NAMALWA (cell line): ENCODE measurements at places on chromosomes 16 and 17.

DNA sequence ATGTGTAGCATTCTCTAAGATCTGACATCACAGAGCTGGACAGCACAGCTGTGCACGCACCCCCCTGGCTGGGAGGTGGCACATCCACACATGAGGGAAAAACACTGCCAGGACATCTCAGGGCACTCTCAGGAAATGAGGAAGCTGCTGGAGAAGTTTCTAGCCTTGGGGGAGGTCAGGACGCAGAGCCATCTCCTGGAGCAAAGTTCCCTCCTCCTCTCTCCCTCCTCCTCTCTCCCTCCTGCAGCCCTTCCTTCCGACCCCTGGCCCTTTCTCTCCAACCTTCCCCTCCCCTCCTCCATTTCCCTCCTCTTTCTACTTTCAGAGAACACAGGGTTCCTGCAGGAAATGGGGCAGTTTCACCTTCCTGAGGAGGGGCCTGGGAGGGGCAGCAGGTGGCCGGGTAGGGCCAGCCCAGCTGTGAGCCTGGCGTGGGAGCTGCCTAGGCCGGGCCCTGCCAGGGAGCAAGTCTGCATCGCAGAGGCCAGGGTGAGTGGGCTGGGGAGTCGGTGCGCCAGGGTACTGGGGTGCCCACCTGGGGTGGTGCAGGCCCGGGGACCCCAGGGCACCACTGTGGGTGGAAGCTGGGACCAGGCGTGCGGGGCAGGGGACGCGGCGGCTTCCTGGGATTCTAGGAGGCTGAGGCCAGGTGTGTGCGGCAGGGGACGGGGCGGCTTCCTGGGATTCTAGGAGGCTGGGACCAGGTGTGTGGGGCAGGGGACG is at the start of gene DPEP1:
Gene DPEP1 (plus strand): TSS at position 412 of the 723 bp plus-strand sequence. CDS start 16,769 bp downstream, outside the sequence.
- DNase-seq = peak; percentile 41

DNA sequence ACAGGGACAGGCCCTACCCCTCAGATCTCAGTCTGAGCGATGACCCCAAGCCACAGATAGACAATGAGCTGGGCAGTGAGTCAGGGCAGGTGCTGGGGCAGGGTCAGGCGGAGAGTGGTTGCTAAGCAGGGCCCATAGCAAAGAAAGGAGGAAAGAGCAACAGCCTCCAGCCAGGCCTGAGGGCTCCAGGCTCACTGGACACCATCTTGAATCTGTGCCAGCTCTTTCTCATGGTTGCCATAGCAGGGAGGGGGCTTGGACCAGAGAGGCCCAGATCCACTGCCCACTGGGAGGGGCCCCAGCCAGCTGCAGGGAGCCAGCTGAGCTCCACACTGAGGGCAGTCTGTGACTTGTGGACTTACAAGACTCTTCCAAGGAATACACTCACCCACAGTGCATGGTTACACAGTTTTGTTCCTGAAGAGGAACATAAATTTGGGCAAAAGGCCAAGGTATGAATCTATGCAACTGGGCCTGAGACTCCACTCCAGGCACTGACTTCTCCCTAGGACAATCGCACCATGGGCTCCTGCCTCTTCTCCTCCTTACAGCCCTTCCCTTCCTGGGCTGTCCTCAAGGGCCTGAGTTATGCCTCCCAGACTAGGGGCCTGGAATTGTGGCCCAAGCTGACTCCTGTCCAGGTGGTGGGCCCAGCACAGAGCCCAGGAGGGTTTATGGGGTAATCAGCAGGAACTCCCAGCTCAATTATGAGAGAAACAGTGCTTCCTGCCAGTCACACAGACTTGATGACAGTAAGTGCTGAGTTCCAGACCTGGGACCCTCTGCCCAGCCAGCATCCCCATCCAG is 59.9 kb downstream of the BEAN1 start:
- no peak for DNase-seq

DNA sequence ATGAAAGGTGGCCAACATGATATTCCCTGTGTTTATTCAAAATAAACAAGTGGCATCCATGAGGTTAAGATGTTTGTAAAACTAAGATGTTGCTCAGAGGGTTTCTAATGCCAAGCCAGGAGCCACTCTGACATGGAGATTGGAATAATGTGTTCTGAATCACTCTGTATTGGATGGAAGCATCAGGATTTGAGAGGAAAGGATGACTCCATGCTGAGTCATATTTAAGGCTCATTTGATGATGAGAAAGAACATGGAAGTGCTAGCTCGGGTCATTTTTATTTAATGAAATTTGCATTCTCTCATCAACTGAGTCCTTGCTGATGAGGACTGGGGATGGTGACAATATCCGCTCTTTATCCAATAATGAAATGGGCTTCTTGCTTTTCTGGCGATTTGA is 6.2 kb downstream of the VAT1L start:
- no peak for DNase-seq

GRCh38 chr16:57091200-57091974 is 996 bp upstream of the CPNE2 start:
- DNase-seq = no peak

- no peak for DNase-seq
Measured at GRCh38 chr16:56289862-56290261, 98.6 kb downstream of the GNAO1 start.

DNA sequence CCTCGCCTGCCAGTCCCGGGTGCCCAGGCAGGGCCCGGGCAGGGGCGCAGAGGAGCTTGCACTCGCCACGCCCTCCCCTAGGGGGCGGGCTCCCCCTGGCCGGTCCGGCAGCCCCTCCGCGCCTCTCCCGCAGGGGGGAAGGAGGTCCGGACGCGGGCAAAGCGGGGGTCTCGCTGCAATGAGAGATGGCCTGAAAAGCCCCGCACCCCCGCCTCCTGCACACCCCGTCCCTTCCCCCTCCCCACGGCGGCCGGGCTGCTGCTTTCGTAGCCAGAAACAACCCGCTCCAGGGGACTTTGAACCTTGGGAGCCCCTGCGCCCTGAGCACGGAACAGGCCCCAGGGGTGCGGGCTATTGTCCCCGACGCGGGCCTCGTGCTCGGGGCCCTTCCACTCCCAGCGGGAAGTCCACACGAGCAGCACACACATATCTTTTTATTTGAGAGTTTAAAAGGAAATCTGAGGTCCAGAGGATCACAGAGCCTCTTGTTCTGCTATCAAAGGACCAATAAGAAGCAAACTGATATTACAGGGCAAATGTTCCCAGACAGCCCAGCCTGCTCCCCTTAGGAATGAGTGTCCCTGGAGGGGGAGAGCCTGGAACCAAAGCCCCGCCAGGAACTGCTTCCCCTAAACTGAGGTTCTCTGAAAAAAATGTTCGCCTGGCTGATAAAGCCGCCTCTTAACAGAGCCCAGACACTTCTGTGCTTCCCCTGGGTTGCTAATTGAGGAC is 5.8 kb upstream of the CBX4 start:
- peak; percentile 62 for DNase-seq

GRCh38 chr16:89954462-89954861 is 5.9 kb downstream of the DEF8 start:
- DNase-seq = no peak

DNA sequence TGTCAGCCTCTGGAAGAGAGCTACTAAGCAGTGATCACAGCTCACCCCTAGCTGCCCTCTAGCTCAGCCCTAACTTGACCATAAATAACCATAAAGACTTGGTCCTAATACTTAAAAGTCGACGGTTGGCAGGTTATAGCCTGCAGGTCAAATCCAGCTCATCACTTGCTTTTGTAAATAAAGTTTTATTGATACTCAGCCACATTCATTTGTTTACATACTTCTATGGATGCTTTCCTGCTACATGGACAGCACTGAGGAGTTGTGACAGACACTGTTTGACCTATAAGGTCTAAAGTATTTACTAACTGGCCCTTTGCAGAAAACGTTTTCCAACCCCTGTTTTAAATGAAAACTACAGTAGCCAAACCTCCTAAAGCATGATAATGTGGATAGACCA is 151.6 kb upstream of the ASIC2 start:
- no peak for DNase-seq

DNA sequence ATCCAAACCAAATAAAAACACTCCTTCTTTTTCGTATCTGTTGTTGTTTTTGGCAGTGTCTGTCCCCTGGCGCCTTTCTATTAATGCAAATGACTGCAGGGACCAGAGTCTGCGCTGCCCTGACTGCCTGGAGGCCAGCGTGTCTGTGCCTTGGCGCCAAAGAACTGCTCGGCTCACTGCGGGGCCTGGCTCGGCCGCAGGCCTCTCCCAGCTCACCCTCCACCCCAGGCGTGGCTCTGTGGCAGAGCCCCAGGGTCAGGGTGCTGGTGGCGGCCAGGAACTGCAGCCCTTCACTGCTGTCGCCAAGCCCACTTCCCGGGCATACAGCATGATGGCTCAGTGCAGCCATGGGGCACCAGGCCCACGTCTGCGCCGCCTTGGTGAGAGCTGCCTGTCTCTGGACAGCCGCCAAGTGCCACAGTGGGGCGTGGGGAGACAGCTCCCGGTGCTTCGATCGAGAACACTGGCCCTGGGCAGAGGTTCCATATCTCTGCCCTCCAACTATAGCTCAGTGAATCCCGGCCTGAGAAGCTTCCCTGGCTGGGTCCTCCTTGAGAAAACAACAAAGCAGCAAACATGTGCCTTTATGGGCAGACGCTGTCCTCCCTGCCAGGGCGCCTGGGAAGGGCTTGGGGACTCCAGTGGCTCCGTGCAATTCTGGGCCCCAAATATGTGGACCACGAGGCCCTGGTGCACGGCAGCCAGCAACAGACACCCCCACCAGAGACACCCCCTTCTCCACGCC is 11.1 kb downstream of the CANT1 start:
- no peak for DNase-seq

- DNase-seq = no peak
Measured at GRCh38 chr16:67170168-67170948, at the start of gene NOL3. NOL3 (plus strand) TSS chr16:67170538.

DNA sequence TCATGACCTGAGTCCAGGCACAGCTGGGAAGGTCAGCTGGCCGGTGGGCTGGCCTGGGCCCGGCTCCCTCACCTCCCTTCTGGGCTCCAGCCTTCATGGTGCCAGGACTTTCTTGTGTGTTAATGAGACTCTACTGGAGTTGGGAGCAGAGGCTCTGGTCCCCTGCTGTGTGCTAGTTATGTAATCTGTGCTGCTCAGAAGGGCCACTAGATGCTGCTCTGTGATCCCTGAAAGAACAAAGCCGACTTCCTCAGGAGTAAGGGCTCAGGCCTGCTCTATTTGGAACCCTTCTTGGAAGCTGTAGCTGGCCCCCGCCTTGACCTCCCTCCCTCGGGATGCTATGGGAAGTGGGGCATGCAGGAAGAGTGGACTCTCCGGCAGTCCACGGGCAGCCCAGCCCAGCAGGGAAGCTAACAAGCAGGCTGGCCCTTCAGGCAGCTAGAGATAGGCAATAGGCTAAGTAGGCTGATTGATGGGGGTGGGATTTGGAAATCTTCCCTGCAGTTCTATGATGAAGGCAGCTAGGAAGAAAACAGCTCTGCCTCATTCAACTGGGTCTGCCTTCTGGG is 3.3 kb upstream of the CDK5R1 start:
- peak; percentile 59 for DNase-seq

DNA sequence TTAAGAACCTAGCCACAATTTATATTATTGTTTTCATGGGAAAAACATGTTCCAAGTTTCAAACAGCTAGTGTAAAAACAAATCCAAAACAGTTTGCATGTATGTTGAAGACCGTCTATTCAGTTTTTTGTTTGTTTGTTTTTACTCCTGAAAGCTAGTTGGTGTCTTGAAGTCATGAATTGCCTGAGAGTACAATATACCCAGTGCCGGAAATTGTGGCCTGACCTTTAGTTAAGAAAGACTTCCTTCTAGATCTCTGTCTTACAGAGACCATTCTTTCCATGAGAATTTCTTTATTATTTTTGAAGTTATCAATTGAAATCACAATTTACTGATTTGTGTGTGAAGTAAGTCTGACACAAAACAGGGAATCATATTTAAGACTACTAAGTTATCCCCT is 474.8 kb downstream of the KCNJ2 start:
- no peak for DNase-seq

GRCh38 chr17:79651266-79651665 is 40.4 kb upstream of the RBFOX3 start:
- DNase-seq = no peak

DNA sequence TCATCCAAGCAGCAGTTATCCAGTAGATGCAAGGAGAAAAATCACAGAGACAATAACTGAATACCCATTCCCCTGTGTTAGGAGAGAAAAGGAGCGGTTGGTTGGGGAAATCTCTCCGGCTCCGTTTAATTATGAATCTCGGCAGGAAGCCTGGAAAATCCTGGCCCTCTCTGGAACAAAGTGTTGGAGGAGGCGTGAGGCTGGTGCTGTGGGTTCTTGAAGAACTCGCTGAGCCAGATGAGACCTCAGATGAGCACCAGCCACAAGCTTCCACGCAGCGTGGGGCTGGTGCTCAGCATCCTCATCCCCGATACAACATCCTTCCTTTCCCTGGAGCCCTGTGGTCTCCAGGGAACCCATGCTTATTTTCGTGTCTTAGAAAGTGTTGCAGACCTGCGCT is 39.7 kb downstream of the CACNG4 start:
- DNase-seq = no peak

GRCh38 chr17:49494986-49495841 is at the start of gene NGFR:
NGFR (plus strand) TSS chr17:49495293; CDS start chr17:49495418, 125 bp downstream.
- DNase-seq = peak; percentile 59

GRCh38 chr16:84153660-84154214 is 8.6 kb downstream of the DNAAF1 start:
- DNase-seq = no peak

- DNase-seq = no peak
Measured at GRCh38 chr17:4998027-4998731, 429 bp downstream of the KIF1C start.

- DNase-seq = no peak
Measured at GRCh38 chr17:29007456-29007855, 1.6 kb upstream of the SEZ6 start.

DNA sequence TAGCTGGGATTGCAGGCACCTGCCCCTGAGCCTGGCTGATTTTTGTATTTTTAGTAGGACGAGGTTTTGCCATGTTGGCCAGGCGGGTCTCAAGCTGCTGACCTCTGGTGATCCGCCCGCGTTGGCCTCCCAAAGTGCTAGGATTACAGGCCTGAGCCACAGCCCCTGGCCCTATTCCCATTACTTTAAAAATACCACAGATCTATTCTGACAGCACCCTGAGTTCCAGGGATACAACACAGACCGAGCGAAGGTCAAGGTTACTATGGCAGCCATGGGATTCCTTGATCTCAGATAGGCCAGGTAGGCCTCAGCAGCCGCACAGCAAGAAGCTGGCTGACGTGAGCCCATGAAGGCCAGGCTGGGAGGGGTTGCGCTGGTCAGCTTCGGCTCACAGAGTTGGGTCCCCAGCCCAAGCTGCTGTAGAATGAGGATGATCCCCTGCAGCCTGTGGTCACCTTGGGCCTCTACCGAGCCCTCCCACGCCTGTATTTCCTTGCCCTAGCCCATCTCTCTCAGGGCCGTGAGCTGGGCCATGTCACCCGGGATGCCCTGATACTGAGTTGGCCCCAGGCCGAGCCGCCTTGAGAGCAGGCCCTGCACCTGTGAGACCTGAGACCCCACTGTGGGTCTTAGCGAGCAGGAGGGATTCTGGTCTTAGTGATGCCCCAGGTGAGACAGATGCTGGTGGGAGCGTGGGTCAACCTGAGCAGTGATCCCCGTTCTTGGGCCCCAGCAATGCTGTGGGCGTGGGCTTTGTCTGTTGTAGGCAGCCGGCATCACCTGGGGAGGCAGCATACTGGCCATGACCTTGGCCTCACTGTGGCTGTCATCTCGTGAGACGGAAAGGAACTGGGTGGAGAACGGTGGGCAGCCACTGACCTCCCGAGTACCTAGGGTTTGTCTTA is 16.9 kb upstream of the RNF213 start:
- DNase-seq = no peak
